ENCODE measurements at places on chromosomes 7 and 10.

GRCh38 chr7:67311901-67312300, 315.3 kb downstream of the TYW1 start:
- no peak for DNase-seq

GRCh38 chr10:2680821-2681220, 386.5 kb upstream of the PFKP start:
- peak; percentile 24 for DNase-seq

GRCh38 chr7:36107926-36108631, 45.0 kb upstream of the EEPD1 start:
- DNase-seq = no peak

DNA sequence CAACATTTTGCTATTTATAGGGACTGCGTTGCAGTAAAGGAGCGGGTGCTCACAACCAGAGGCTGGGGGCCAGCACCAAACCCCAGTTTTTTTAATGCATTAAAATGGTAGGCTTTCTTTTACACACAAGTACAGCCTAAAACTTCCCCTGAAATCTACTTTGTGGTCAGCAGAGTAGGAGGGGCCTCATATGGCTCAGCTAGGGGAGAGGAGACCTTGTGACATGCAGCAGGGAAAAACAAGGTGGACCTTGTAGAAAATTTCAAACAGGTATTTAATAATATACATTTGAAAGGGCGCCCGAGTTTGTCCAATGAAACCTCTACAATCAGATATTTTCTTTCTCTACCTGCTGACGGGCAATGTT, 1.4 kb downstream of the CCDC136 start:
- DNase-seq = no peak

- DNase-seq = no peak
These were observed 34.0 kb downstream of the LUC7L2 start for GRCh38 chr7:139393621-139394211.

- DNase-seq = no peak
These were observed 21.5 kb downstream of the HERC4 start for GRCh38 chr10:68053553-68053952.

DNA sequence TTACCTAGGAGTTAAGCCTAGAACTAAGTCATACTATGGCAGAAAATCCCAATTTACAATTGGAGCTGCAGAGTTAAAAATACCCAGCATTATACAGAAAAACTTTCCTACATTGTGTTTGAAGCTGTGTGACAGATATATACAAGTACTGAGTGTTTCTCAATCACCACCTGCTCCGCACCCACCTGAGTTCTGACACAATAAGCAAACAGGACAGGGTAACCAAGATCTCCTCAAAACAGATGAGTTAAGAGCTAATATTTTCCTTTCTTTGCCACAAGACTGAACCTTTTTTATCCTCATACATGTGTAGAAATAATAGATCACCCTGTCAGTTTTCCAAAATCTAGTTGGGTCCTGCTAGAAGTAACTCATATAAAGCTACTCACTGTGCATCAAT, 186.3 kb downstream of the DOCK4 start:
- no peak for DNase-seq

GRCh38 chr7:47581804-47582763, at the start of gene TNS3:
Gene TNS3 (minus strand): TSS chr7:47582111. CDS start chr7:47439636, 142,475 bp downstream.
- peak; percentile 62 for DNase-seq

DNA sequence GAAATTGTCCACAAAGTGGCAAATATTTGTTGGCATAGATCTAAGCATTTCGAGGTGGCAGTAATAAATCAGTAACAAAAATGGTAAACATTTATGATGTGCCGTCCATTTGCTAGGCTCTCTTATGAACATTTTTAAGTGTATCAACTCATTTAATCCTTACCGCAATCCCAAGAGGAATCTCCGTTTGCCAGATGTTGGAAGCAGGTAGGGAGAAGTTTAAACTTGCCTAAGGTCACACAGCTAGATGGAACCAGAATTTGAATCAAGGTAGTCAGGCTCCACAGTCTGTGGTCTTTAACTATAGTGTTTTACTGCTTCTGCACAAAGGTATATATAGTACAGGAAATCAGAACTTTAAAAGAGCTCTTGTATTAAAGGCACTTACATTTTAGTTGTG, 2.6 kb downstream of the MKLN1 start:
- DNase-seq = no peak

- no peak for DNase-seq
These were observed 52.7 kb upstream of the BTRC start for GRCh38 chr10:101301111-101301731.

GRCh38 chr10:70893227-70894006, 5.1 kb upstream of the PCBD1 start:
- no peak for DNase-seq

GRCh38 chr7:36216063-36216684, 63.1 kb downstream of the EEPD1 start:
- DNase-seq = peak; percentile 48

DNA sequence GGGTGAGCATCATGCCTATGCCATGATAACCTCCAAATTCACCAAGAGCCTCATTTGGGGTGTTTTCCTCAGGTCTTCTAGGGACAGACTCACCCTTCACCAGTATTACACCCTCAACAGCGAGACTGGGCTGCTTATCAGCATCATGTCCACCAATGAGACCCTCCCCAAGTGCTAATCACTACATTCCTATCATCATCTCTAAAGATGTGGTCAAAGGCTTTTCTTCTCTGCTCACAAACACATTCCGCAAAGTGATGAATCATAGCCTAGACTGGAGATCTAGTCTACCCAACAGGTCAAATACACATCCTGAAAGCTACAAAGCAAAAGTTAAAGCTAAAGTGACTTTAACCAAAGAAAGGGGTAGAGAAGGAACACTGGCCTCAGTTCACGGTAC, 75.3 kb upstream of the C7orf33 start:
- no peak for DNase-seq

DNA sequence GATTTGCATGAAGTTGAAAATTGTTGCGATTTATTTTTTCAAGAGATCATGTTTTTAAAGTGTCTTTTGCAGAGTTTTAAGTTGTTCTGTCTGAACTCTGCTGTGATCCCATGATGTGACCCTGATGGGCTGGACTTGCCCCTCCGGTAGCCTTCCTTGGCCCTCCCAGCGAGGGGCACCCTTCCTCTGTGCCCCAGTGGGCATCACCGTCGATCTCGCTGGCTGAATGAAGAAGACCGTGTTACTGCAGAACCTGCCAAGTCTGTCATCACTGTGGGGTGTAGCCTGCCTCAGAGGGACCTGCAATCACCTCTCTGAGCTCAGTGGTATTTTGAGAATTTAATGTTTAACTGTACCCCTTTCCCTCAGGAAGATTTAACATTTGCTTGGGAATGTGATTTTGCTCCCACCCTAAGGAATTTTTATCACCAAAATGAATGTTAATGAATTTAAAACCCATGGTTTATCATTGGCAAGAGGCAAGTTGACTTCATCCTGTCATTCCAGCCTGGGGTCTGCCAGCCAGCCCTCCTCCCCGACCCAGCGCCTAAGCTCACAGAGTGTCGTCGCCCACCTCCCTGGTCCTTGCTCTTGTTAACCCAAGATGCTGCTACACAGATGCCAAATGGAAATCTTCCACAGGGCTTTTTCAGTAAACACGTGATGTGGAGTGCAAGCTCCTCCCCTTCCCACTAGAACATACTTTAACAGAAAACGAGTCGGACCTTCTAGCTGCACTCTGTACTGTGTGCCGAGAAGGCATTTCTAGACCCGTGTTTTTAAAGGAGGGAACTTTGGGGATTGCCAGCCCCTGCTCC, 115.4 kb downstream of the NT5C2 start:
- no peak for DNase-seq

GRCh38 chr10:21860718-21861117, 142.8 kb downstream of the DNAJC1 start:
- DNase-seq = no peak

DNA sequence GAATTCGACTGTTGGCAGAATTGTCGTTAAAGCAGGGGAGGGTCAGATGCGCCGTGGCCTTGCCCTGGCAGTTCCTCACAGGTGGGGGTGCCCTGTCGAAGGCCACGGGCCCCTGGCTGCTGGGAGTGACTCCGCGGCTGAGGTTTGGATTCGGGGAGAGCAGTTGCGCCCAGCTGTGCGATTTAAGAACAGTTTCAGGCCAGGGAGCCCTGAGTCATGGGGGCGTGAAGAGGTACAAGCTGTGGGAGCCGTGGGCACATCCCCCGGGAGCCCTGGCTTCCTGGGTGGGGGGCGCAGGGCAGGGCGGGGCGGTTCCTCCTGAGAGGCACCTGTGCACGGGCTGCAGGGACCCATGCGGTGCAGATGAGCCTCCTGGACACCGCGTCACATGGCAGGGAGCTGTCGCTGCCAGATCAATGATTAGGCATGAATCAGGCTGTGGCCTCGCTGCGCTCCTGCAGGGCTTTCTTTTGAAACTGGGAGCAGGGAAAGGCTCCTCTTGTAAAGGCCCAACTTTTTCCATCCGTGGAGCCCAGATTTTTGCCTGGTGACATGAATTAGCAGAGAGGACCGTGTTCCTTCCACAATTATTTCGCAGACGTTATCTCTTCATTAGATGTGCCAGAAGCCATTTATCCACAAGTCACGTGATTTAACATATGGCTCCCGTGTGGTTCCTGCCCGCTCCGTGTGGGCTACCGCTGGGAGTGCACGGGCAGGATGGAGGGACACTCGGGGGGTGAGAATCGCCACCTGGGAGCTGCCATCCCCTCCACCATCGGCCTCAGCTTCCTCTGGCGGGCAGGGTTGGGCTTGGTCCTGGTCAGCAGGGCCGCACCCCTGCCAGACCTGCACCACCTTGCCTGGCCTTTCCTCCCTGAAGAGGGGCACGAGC, 918 bp downstream of the PWWP2B start:
- peak; percentile 45 for DNase-seq

All from spinal cord (tissue), 10 donors.